NCI-H187 (cell line): ENCODE measurements at places on chromosomes 5 and 9.

- DNase-seq: no peak
Measured at GRCh38 chr5:81428446-81428845, 34.5 kb upstream of the ACOT12 start.

DNA sequence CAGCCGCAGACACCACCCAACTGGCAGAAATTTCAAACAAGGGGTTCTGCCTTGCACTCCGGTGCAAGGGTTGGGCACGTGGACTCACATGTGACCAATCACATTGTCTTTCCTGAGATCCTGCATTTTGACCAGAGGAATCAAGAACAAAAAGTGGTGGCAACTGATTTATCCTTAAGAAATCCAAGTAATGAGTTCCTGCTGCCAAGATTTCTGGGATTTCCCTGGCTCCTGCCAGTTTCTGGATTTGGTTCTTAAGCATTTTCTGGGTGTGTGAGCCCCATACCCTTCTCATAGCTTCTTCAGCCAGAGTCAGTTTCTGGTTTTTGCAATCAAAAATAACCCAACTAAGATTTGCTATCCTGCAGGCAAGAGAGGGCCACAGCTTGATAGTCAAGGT, 17.4 kb upstream of the KCNIP1 start:
- no peak for DNase-seq

DNA sequence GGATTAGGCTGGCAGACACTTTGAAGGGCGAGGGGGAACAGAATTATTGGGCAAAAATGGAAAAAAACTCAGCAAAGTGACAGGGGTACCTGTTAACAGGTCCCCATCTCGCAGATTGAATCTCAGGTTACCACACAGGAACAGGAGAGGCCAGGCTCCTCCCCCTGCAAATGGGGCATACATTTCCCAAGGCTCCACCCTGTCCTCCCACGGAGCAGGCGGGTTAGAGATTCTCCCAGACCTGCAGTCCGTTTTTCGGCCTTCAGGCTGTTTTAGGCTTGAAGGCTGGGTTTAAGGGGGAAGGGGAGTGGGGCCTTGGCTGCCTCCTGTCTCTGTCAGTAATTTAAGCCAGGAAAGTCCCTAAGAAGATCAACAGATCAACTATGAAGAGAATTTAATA, 42.7 kb downstream of the LRRC70 start:
- DNase-seq: no peak

GRCh38 chr9:107215381-107215780, 67.7 kb upstream of the RAD23B start:
- no peak for DNase-seq

- DNase-seq: no peak
Measured at GRCh38 chr9:115766370-115766955, 387.1 kb upstream of the PAPPA start.

DNA sequence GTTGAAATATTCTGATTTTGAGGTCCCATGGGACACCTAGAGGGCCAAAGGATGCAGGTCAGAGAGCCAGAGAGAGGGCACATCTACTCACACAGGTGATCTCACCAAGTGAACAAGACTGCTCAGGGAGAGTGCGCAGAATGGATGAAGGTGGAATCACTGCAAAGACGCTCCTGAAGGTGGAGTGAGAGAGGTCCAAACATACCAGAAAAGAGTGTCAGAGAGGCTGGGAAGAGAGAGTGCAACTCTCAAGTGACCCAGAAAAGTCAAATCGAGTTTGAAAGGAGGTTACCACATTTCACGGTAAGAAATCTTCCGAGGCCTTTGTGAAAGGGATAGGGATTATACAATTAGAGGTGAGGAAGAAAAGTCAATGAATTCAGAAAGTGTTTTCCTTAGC, 173.4 kb downstream of the EPB41L4A start:
- no peak for DNase-seq

- no peak for DNase-seq
Measured at GRCh38 chr5:84378961-84379360, 5.7 kb downstream of the EDIL3 start.

DNA sequence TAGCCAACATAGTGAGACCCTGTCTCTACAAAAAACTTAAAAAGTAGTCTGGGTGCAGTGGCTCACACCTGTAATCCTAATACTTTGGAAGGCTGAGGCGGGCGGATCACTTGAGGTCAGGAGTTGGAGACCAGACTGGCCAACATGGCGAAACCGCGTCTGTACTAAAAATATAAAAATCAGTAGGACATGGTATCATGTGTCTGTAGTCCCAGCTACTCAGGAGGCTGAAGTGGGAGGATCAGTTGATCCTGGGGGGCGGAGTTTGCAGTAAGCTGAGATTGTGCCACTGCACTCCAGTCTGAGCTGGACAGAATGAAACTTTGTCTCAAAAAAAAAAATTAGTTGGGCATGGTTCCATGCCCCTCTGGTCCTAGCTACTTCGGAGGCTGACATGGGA, 57.9 kb upstream of the MIER3 start:
- no peak for DNase-seq

DNA sequence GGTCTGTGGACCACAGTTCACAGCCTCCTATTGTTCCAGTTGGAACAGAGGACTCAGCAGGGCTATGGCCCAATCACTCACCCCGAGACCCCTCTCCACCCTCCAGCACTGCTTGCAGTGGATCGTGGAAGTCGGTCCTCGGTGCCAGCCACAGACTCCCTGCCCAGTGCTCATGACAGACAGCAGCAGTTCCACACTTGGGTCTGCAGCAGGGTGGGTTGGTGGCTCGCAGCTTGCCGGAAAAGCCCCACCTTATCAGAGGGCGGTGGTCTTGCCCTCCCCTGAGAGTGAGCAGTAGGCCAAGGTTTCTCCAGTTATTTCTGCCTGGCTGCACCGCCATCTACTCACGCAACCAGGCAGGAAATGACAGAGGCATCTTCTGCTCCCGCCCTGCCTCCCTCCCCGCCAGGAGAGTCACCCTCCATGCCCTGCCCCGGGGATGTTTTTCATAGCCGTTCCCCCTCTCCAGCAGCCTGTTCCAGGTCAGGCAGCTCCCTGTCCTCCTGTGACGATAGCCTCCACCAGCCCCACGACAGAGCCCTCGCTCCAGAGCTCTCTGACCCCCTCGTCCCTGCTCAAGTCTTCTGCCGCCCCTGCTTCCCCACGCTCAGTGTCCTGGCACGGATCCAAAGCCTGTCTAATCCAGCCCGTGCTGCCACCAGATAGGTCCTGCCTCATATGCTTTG, 34.5 kb downstream of the UNC5A start:
- no peak for DNase-seq

DNA sequence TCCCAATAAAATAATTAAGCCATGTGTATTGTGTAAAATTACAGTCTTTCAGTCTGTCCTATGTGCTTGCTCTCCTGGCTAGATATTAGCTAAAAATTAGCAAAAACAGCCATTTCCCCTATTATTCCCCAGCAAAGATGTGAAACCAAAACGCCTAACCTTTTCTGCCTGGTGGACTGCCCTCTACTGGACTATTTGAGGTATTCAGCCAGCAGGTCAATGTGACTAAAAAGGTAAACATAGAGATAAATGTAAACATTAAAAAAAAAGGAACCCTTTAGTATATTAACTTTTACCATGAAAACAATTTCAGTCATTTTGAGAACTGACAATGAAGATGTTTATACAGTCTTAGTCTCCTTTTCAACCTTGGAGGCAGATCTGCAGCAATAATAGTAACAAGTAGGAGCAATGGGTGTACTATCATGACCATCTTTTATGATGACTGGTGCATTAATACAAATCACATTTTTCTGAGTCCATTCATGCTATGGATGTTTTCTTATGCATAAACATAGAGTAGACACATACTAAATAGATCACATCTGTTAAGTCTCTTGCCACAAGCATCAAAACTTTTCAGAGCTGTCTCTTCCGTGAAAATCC, 10.1 kb downstream of the ATG12 start:
- DNase-seq: no peak

- DNase-seq: no peak
Measured at GRCh38 chr5:178284093-178284675, 51.6 kb upstream of the PHYKPL start.

DNA sequence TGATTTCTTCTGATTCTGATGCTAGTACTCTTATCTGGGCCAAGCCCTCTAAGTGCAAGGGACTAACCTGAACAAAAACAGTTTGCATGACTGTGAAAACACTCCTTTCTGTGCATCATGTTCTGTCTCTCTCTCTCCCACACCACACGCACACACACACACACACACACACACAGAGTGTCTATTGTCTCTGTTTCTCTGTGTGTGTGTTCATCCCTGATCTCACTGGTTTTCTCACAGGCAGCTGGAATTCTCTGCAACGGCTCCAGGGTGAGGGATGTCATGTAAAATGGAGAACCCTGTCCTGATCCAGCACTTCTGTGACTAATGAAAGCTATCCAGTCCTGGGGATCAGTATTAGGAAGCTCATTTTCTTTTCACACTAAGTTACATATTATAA, 453.1 kb upstream of the RGMB start:
- no peak for DNase-seq

DNA sequence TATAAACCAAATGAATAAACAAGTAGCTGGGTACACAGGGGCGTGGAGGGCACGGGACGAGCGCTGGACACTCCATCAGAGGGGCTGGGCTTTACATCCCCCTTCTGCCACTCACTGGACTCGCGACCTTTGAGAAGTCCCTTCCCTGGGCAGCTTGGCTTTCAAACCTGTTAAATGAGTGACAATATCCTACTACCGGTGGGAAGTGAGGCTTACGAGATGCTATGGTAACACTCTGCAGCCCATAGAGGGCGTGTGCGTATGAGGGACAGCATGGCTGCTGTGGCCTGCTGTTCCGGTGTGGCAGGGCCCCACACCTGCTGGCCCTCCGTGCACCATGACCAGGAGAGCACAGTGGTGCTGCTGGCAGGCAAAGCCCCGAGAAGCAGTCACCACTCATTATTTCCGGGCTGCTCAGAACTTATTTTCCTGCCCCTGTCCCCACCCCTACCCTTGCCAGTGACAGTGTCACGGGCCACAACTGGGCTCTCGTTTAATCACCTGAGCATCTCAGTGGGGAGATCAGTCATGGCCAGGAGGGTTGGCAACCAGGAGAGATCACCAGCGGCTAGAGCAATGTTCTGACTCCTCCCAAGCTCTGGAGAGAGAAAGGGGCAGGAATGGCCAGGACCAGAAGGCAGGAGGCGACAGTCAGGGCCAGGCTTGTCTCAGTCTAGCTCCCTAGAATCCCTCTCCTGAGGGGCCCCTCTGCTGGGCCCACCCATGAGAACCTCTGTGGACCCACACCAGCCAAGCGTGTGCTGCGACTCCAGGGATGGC, 10.5 kb downstream of the CLTB start:
- no peak for DNase-seq

DNA sequence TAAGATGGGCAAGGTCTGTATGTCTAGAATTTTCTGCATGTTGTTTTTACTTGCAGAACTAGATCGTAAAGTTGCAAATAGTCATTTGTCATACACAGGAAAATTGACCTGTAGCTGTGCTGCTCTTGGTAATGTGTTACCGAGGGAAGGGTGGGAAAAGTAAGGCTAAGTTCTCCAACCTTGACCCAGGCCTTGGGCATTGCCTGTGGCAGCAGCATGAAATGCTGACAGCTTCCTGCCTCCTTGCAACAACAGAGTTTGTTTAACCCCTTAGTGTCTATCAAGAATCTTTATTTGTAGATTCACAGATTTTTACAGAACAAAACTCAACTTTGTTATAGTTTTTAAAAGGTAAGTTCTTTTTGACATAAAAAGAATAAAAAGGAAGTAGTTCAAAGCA, 48.3 kb downstream of the ERCC6L2 start:
- no peak for DNase-seq

DNA sequence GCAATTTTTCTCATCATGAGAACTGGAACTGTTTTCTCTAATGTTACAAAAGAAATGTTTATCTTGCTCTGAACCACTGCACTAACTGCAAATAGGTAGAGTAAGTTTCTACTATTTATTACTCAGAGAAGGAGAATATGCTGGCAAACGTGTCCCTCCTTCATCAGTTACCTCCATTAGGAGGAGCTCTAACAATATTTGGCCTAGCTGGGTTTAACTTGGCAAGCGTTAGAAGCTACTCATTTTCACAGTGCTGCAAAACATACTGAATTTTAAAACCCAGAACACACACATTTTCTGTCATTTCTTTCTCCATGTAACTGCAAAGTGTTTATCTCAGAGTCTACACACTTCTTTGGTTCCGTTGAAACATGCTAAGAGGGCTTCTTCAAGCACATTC, 101.0 kb upstream of the GABRG2 start:
- no peak for DNase-seq

- no peak for DNase-seq
Measured at GRCh38 chr5:155850370-155850769, 476.6 kb upstream of the SGCD start.

DNA sequence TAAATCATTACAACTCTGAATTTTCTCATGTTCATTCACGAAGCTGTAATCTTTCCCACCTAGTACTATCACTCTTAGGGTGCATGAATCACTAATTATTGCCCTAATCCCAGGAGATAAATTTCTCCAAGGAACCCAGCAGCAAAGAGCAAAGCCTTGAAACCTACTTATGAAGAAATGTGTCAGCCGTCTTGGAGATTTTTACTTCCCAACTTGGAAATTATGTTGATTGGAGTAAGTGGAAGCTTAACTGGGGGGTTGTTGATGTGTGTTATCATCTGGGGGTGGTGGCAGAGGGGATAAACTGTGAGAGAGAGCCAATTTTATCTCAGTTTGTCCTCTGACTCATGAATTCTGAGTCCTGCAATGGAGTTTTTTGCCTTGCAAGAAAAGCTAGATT, 440.5 kb upstream of the WWC1 start:
- no peak for DNase-seq

DNA sequence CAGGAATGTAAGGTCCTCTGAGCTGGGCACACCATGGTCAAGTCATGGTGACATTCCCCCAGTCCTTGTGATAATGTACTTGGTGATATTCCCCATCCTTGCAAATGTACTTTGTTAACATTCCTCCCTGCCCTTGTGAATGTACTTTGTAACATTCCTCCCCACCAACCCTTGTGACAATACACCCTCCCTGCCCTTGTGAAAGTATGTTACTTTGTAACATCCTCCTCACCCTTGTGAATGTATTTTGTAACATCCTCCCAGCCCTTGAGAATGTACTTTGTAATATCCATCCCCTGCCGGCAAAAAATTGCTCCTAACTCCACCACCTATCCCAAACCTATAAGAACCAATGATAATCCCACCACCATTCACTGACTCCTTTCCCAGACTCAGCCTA, 53.3 kb downstream of the RAPGEF6 start:
- no peak for DNase-seq

DNA sequence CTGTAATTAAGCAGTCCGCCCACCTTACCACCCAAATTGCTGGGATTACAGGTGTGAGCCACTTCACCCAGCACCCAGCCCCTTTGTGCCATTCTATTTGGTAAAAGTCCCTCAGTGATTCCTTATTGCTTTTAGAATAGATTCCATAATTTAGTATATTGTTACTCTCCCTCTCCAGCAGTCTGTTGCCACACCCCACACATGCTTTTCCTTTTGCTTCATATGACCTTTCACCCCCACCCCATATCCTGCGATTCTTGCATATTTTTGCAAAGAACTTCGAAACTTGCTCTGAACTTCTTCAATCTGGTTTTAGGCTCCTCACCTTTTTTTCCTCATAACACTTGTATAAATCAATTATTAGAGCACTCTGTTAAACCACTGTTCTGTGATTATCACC, 100.2 kb downstream of the MTREX start:
- DNase-seq: no peak
